ENCODE measurements at places on chromosomes 4 and X. TPM values are rescaled to one million over a fixed set of nuclear protein-coding genes. Genes with fewer than 3 reads are reported as not detected.

Gene TRIM2
- 84.1 TPM for total RNA-seq

Gene DLG3
- 28.5 TPM for total RNA-seq

Gene ARR3
- total RNA-seq: not detected

Gene PRMT9
- total RNA-seq: 16.3 TPM

Gene COX7B2
- total RNA-seq: not detected

Gene NSDHL
- total RNA-seq: 56.7 TPM

Gene CTAG1B
- not detected for total RNA-seq

Gene ATP2B3
- not detected for total RNA-seq

GRCh38 chrX:24117258-24117657 lies 32.3 kb upstream of the ZFX start:
- peak; percentile 43 for DNase-seq

GRCh38 chrX:20032201-20032600 lies 41.3 kb upstream of the BCLAF3 start:
- DNase-seq: no peak

DNA sequence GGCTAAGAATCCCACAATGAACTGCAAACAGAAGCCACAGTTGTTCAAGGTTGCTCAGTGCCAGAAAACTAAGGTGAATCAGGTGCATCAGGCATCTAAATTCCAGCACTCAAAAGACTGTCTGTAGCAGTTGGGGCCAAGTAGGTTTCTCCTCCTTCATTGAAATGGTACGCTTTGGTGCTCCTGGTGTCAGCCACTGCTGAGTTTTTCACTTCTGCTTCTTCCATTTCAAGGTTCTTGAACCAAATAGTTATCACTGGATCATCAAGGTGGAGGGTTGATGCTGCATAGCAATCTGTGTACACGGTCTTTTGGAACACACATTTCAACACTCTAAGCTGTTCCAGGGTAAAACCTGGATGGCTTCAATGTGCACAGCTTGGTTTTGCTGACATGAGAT lies 74.4 kb downstream of the TMA16 start:
- no peak for DNase-seq

DNA sequence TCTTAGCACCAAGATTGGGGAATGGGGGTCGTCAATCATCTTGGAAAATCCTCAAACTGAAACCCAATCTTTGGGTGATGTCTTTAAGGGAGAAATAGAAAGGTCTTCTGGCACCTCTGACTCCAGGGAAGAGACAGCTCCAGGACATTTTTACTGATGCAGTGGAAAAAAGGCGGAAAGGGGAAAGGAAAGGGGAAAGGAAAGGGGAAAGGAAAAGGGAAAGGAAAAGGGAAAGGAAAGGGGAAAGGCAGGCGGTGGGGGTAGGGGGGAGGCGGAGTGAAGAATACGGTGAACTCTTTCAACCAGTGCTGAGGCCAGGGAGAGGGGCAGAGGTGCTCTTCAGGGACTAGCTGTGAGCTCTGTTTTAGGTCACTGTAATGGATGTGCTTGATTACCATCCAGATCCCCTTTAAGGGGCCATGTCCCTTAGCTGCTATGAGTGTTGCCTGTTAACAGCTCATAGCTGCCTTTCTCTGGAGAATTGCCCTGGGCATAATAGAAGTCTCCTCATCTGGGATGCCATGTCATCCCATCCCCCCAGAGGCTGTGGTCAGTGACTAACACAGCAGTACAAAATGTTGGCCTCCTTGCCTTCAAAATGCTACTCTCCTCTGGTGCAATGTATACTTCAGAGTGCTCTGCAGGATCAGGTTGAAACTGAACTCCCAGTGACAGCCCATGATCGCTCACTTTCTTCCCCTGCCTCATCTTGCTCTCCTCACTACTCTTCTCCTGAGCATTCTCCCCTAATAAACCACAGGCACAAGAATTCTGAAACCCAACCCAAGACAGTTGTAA lies 92.4 kb upstream of the AP1S2 start:
- DNase-seq: peak; percentile 25

DNA sequence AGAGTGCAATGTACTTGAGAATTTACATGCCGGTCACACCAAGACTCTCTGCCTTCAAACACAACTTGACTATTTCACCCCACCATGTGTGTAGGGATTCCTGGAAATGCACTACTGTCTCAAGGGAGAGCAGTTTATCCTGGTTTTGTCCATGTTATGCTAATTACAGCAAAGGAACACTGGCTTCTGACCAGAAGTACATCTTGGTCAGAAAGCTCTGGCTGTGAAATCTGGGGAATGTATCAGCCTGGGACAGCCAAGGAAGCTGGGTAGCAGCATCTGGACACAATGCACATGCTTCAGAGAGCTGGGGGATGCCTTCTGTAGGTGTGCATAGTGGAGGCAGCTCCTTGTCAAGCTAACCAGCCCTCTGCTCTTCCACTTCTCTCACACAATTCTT lies 1432.6 kb upstream of the TENM3 start:
- no peak for DNase-seq

DNA sequence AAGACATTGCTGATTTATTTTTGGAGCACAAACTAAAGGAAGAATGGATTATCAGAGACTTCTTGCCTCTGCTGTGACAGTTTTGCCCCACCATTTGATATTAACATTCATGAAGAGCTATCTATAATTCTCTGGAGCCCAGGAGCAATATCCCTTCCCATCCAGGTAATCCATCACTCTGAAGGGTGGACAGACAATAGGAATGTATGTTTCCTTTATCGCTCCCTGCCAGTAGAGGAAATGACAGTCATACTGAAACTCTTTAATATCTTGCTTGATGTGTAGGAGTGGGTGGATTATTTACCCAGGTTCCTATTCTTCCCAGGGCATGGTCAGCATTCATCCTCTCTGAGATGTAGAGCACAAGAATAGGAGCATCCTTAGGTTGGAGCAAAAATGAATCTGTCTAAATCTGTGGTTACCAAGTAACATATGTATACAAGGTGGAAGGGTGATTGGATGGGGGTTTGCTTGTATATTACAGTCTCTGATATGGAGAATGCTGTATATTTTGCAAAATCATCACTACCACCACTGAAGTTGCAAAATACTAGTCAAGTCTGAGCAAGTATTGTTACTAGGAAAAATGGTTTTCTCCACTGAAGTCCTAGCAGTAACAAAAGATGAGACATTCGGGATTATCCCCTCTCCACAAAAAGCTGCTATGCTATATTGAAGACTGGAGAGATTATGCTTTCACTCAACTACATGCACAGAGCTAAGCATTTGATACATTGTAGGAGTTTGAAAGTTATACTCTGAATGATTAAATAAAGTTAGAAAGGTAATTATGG lies 151.6 kb downstream of the CBLL2 start:
- DNase-seq: no peak

GRCh38 chrX:40120838-40121580 lies 23.3 kb upstream of the BCOR start:
- DNase-seq: no peak

DNA sequence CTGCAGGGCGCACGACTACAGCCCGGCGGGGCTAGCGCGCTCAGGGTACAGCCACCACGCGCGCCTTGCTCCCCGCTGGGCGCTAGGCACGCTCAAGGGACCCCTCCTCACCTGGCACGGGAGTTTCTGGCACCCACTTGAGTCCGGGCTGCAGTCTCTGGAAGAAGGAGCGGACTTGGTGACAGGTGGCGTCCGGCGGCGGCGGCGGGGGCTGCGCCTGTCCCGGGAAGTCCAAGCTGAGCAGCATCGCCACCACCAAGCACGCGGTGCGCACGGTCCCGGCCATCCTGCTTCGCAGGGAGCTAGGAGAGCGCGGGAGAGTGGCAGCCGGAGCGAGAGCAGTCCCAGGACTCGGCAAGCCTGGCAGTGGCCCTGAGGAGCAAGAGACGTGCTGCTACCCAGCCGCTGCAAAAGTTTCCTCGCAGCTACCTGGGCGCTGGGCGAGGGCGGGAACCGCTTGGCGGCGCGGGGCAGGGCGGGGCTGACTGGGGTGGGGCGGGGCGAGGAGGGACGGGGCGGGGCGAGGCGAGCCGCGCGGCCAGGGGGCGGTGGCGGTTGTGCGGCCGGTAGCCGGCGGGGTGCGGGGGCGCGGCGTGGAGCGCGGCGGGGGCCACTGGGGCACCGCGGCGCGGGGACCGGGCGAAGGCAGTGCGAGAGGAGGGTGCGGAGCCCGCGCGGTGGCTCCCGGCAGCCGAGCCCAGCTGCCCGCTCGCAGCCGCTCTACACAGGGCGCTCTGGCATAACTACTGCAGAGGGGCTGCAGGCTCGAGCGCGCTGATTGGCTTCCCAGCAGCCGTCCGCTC lies at the start of gene GPC3:
Gene GPC3, minus strand, starts transcription at position 431 of the 803 bp plus-strand sequence.
- peak; percentile 71 for DNase-seq

DNA sequence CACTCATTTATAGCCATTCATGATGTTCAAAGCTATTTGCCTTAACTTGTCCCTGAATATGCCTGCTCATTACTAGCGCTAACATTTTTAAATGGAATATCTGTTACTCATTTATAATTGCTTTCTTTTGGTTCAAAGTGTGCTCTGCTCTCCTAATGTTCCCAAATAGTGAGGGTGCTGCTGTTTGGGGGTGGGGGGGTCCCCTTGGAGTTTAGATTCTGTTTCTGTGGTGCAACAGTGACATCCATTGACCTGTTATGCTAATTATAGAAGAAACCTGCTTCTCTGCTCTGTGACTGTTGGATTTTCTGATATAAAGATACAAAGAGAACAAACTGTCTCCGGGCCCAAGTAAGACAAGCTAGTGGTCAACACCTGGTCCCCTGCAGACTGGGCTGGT lies 222.4 kb downstream of the SHROOM3 start:
- no peak for DNase-seq

DNA sequence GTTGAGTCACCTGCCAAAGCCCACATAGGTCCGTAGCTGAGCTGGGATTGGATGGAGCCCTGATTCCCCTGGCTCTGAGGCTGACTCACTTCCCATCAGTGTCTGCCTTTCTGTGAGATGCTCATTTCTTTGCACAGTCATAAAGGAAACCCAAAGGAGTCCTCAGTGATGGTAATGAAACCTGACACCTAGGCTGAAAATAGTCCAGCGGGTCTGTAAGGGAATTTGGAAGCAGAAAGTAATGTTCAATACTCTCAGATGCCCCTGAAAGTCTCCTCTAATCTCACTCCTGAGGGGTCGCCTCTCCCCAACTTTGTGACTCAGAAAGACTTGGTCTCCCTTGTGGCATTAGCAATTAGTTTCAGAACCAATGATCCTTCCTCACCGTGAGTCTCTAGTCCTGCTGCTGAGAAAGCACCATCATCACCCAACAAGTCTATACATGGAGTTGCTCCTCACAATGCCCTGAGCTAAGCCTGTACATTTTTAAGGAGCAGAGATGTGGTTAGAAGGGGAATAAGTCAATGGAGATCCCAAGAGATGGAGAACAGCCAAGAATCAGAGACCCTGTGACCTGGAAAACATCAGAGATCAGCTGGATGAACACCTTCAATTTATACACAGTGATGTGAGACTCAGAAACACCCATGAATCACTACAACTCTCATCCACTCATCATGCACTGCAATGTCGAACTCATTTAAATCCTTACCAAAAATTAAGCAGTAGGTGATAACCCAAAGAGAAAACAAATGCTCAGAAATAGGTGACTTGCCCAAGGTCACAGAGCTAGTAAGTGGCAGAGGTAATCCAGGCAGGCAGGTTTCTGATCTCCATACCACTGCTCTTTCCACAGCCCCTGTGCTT lies 219.0 kb upstream of the CPEB2 start:
- DNase-seq: no peak

DNA sequence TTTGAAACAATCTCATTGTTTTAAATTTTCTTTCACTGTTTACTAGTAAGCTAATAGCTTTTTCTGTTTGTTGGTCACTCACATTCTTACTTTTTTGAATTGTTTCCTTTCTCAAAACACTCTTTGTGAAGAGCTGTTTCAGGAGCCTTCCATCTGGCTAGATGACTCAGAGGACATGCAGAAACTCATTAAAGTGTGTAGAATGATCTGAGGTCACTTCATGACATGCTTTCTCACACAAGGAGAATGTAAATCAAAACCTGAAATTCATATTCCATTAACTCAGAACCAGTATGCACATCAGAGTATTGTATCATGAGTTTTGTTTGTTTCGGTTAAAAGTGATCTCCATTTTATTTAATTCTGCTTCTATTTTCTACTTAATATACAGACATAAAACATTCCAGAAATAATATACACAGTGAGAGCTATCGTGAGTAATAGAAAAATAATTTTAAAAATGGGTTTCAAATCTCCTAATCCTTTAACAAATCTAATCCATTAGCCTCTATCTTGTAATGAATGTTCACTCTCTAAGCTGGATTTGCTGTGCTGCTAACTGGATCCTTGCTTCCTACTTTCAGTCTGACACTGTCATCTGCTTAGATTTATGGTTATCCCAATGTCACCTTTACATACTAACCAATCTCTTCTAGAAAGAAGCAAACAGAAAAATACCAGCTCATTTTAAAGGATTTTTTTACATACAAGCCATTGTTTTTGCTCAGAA lies 449.6 kb downstream of the FSTL5 start:
- DNase-seq: no peak

GRCh38 chrX:9557521-9557920 lies 92.7 kb downstream of the TBL1X start:
- DNase-seq: no peak
